ENCODE measurements at places on chromosomes 3 and 15.
A peak's percentile ranks its signal among the peaks of the same experiment; 100 is the strongest.

GRCh38 chr3:190266913-190267290, 55.3 kb downstream of the CLDN1 start:
- no peak for DNase-seq

- DNase-seq, result no peak
Measured at GRCh38 chr3:132164469-132165092, 129.8 kb upstream of the CPNE4 start.

DNA sequence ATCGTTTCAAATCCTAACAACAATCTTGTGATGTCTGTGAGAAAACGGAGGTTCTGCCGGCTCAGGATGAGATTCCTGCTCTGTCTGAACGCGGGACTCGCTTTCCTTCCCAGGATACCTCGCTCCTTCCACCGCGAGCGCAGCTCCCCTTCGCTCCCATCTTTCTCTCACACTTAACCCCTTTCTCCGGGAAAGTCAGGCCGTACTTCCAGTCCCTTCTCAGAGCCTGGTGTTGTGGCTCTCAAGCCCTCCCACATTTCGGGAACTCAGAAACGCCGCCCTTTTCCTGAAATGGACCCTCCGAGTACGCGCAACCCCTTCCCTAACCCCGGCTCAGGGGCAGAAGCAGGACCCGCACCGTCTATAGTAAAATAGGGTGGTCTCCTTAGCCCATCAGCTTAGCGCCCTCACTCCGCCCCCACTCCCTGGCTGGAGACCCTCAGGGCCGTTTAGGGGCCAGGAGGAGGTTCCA, 378 bp upstream of the FEM1B start:
- no peak for DNase-seq

GRCh38 chr15:62841269-62841628, 201.3 kb upstream of the TPM1 start:
- no peak for DNase-seq

- peak; percentile 12 for DNase-seq
Measured at GRCh38 chr3:58173669-58174398, 36.9 kb downstream of the DNASE1L3 start.

- no peak for DNase-seq
Measured at GRCh38 chr3:23117856-23118255, 85.3 kb upstream of the UBE2E2 start.

- DNase-seq, result no peak
Measured at GRCh38 chr3:131282379-131282778, 99.2 kb upstream of the NUDT16 start.

GRCh38 chr3:193813501-193813830, 220.5 kb downstream of the OPA1 start:
- DNase-seq, result no peak

- no peak for DNase-seq
Measured at GRCh38 chr3:133887803-133888703, 7.6 kb downstream of the RAB6B start.

DNA sequence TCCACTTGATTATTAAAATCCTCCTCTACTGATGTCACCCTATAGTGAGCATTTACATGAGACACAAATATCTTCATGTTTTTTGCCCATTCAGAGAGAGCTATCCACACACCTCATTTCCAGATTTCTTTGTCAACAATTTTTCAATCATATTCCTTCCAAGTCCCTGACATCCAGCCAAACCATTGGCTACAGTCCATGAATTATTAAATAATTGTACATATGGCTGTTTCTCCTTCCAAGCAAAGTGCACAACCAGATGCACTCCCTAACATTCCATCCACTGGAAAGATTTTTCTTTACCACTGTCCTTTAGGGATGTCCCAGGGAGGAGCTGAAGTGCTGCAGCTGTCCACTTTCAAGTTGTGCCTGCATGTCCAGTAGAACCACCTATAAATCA, 328.0 kb upstream of the MDFIC2 start:
- DNase-seq, result no peak

DNA sequence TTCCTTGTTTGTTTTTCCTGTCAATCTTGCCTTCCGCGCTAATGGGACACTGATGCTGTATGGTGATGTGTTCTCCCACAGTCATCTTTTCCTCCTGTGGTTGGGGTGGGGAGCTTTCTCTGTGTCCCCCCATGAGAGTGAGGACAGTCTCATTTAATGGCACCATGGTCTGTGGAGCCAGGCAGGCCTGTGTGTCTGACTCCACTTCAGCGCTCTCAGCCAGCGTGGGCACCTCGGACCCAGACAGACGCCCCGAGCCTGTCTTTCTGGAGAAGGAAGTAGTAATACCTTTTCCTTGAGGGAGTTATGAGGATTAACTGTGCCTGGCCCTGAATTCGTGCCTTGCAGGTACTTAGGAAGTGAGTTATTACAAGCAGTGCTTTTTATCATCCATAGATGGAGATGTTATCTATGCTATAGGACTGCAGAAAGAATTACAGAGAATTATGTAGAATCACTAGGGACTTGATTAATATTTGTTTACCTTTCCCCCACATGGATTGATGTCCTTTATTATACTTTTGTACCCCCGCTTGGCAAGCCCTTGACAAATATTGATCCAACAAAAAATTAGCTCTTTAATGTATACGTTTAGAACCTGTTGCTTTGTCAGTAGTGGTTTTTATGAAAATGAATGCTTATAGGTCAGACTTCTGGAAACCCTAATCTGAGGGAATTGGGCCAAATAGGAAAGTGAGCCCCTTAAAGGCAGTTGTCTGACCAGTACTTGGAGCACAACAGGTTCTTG, 152.4 kb downstream of the PGPEP1L start:
- no peak for DNase-seq

- no peak for DNase-seq
Measured at GRCh38 chr3:103787879-103788278, 1353.1 kb downstream of the ZPLD1 start.

DNA sequence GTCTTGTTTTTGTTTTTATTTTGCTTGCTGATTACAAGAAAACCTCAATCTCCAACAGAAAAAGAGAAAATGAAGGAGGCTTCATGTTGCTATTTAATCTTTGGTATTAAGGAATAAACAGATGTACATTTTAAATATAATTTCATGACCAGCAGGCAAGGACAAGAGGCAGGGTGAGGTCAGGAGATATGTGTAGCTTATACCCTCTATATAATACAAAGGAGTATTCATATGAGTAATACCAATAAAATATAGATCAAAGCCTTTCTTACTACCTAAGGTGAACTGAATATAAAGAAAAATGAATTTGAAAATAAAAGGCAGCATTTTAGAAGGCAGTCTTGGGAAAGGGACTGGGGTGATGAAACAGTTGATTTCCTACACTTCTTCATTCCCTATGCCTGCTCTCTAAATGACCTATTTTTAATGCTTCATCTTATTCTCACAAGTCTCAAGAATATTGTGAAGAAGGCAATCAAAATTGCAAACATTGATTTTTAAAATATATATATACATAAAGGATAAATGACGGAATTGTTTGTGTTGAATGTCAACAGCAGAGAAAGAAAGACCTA, 8.6 kb upstream of the CBLB start:
- no peak for DNase-seq

DNA sequence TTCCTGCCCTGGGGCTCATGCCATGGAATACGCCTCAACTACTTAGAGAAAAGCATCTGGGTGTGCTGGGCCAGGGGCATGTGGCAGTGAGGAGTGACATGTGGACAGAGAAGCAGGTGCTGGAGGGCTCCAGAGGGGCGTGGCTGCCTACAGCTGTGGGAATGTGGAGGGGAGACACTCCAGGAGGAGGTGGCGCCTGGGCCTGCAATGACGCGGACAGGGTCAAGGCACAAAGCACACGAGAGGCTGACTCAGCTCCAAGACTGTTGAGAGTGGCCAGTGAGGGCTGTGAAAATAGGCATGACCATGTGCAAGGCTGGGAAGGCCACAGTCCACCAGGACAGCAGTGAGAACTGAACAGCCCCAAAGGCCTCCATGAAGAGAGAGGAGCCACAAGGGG, 48.5 kb downstream of the PTH1R start:
- no peak for DNase-seq

Data from activated CD4-positive, alpha-beta T cell treated with anti-CD3 and anti-CD28 coated beads, Interleukin-2, Interleukin-4, amounts not matched to agents 100 ng/mL and 50 ng/mL, durations not matched to agents 16 hours and 8 hours (primary cell).